Posterior vena cava (tissue), 2 donors: ENCODE measurements at places on chromosomes 2 and 18.
A peak's percentile ranks its signal among the peaks of the same experiment; 100 is the strongest.

- no peak for DNase-seq
Measured at GRCh38 chr2:189412330-189412953, 28.8 kb upstream of the WDR75 start.

DNA sequence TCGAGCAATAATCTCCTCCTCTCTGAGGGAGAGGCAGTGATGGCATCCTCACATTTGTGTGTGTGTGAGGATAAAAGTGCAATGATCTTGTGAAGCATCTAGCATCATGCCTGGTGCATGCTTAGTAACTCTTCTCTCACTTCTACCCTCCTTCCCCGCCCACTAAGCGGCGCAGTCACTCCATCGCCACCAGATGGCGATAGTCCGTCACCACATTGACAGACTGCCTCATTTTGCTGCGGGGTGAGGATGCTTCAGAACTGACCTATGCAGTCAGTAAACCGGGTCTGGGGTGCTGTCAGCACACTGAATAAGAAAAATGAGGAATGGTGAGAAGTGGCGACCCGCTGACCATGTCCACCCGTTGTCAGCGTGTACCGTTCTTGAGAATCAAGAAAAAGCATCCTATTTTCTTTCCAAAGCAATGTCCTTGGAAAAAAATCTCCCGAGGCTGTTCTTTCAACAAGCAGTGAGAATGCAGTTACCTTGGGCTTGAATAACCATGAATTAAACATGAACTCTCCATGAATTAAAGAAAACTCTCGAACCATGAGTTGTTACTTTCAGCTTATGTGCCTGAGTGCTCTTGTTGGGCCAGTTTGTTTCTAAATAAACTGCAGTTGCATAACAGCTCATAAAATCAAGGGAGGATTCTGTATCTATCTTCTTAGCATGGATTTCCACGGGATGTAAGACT lies 37.3 kb upstream of the TMEM177 start:
- peak; percentile 87 for DNase-seq

DNA sequence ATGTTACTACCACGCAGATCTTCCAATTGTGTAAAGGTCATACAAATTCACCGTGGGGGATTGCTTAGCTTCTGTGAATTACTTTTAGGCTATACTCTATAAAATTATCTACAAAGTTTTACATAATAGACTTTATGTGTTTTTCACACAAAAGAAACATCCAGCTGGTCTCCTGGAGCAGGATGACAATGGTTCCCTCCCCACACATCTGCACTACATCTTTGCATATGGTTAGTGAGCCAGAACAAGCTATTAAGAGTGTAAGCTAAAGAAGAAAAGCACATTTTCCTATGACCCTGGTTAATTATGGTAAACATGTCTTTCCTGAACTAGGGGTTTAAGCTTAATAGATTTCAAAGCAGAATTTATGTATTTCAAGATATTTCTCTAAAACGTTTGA lies 295.1 kb downstream of the ASXL3 start:
- no peak for DNase-seq

- DNase-seq = no peak
Measured at GRCh38 chr2:22683914-22684313, 701.1 kb upstream of the KLHL29 start.

- no peak for DNase-seq
Measured at GRCh38 chr2:128667391-128667790, 348.7 kb upstream of the HS6ST1 start.

- DNase-seq = no peak
Measured at GRCh38 chr18:55275039-55275901, 312.7 kb downstream of the TCF4 start.

DNA sequence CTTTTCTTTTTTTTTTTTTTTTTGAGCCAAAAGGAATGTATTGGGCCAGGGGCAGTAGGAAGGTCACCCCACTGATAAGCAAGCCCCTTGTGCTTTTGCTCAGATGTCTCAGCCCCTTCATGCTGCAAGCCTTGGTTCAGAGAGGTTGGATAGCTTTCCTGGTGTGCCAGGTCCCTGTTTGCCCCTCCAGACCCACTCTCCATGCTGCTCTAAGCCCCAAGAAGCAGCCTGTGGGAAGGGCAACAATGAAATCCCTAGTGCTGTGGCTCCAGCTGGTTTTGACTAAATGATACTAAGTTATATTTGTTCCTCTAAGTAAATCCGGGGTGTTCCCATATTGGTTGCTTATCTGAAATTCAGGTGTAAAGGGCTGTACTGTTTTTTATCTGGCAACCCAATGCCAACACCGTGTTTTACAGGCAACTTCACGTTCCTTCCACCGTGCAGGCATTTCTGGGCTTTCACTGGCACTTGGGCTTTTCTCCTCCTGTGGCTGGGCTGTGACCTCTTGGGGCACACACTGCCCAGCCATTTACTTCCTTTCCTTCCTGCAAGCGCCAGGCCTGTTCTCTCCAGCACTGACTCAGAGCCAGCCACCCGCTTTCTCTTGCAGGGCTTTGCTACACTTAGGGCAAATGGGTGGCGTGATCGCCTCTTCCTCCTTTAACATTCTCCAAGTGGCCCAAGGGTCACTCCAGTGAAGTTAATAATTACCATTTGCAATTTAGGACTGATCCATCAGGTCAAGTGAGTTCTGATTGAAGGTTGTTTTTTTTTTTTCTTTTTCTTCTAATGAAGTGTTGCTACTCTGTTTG lies 21.6 kb downstream of the MERTK start:
- DNase-seq = peak; percentile 83

GRCh38 chr2:209642146-209642820 lies 129.3 kb upstream of the UNC80 start:
- no peak for DNase-seq

GRCh38 chr2:230908595-230909191 lies 16.3 kb downstream of the GPR55 start:
- peak; percentile 61 for DNase-seq

DNA sequence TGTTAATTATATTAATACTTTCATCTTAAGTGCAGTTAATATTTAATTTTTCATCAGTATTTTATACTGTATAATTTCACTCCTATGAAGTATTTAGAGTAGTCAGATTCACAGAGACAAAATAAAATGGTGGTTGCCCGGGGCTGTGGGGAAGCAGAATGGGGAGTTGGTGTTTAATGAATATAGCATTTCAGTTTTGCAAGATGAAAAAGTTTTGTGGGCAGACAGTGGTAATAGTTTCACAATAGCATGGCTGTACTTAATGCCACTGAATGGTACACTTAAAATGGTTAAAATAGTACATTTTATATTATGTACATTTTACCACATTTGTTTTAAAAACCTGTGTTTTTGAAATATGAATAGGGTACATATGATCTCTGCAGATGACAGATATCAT lies 31.2 kb downstream of the CFAP221 start:
- no peak for DNase-seq

DNA sequence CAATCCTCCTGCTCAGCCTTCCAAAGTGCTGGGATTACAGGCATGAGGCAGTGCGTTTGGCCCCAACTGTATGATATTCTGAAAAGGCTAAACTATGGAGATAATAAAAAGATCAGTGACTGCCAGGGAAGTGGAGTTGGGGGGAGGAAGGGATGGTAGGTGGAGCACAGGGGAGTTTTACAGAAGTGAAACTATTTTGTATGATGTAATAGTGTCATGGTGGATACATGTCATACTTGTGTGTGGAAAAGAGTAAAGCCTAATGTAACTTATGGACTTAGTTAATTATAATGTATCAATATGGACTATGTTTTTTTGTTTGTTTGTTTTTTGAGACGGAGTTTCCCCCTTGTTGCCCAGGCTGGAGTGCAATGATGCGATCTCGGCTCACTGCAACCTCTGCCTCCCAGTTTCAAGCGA lies 2.9 kb upstream of the GGCX start:
- no peak for DNase-seq

GRCh38 chr2:1541819-1542475 lies 128.7 kb downstream of the TPO start:
- DNase-seq = peak; percentile 64

DNA sequence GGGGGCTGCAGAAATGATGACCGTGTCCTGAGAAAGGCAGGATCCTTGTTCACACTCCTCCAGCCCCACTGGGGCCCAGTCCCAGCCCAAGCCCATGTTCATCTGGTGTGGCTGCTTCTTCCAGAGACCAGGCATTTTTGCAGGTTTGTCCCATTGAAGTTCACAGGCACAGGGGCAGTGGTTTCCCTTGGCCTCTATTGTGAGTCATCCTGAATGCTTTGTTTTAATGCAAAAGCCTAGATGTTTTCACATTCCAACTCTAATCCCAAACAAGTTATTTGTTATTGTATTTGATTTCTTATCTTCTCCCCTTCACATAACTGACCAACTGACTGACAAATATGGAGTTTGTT lies 426.4 kb upstream of the ID2 start:
- no peak for DNase-seq

DNA sequence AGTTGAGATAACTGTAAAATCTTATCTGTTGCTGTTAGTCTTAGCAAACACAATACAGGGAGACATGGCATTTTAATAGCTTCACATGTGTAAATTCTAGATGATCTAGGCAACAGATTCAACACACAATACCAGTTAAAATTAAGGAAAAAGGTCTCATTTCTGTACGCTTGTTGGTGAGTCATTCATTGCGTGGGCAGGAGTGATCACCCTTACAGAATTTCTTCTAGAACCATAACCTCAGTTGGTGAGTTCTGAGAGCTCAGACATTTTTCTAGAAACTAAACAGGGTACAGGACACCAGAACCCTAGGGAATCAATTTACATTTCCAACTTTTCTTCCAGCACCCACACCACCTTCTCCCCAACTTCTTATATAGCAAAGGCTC lies 81.9 kb downstream of the SLC8A1 start:
- no peak for DNase-seq

DNA sequence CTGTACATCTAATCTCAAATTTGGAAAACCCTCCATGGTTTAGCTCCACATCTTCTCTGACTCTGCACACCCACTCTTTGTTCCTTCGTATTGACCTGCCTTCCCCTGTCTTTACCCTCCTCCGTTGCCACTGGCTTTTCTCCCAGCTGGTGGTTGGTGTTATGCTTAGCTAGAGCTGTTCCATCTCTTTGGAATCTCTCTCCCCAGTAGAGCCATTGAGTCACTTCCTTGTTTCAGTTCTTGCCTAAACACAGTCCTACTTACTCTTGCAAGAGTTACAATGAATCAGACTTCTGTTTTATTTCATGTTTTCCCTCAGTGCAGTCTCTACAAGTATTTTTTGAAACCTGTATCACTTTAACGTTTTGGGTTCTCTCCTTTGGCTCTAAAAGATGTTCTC lies 263.9 kb downstream of the LTBP1 start:
- DNase-seq = peak; percentile 89

DNA sequence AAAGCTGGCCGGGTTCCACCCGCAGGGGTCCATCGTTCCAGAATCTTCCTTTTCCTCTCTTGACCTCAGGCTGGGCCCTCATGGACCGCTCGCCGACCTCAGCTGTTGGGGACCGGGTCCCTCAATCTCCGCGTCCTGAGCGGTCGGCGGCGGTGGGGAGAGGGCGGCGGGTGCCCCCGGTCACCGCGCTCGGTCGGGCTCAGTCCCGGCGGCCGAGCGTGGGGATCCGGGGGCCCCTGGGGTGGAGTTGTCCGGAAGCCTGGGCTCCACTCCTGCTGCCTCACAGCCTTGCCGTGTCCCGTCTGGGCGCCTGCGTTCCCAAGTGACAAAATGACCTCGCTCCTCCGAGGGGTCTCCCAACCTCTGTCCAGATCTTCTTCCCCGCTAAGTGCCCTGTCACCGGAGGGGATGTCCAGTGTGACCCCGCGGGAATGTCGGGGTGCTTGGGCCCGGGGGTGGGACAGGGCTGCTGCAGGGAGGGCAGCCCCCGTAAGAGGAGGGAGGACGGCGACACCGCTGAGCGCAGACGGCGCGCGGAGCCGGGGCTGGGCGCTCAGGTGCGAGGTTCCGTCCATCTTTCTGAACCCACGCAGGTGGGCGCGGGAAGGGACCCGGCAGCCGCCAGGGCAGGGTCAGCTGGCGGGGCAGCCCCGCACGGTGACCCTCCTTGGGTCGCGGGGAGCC lies 16.0 kb upstream of the E2F6 start:
- DNase-seq = no peak

DNA sequence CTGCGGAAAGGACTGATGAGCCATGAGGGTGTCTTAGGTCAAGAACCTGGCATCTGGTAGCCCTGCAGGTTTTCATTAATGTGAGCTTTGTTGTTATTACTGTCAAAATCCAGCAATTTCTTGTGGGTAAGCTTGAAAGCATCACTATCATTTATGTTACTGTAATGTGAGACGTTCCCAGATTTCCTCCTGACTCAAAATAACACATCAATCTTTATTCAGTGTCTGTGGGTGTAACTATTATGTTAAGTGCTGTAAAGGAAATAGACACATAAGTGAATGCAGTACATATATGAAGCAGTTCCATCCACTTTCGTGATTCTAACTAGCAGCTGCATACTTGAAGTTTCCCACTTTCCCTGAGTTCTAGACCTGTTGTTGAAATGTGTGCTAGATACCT lies 89.8 kb downstream of the FHOD3 start:
- DNase-seq = no peak

DNA sequence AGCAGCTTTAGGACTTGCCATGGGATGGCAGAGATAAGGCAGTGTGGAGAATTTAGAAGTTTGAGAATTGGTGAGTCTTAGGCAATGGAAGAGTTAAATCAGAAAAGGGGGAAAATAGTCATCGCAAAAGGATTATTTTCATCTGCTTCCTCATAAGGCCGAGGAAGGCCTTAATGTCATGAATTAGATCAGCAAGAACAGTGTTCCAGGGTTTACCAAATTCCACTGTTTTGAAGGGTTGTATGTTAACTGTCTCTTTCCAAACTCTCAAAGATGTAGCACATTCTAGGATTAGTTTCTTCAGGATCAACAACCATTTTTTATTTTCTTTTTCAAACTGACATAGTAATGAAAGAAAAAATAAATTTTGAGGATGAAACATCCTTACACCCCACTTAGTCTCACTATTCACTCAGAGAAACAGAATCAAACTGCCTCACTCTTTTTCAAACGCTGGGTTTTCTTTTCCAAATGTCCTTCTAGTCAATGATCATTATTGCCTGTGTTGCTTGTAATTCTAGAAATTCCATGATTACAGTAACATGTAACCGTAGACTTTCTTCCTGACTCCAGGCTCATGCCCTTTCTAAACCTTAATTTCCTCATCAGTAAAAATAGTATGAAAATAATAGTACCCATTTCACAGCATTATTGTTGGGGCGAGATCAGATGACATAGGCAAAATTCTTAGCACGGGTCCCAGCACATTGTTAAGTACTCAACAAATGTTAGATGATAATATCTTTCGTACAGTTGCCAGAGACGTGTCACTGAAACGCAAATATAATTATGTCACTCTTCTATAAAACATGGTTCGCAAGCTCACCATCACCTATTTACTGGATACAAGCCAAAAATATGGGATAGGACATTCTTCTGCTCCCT lies 23.6 kb downstream of the ZEB2 start:
- no peak for DNase-seq
